ENCODE measurements at places on chromosomes 6 and 20. TPM values are rescaled to one million over a fixed set of nuclear protein-coding genes. Genes with fewer than 3 reads are reported as not detected.

IL20RA gene
- 0.12 TPM for total RNA-seq

PCSK2 gene
- not detected for total RNA-seq

CDH4 gene
- total RNA-seq: 0.70 TPM

DNAH8 gene
- not detected for total RNA-seq

BCKDHB gene
- 10.6 TPM for total RNA-seq

SCUBE3 gene
- total RNA-seq: 1.4 TPM

PRSS35 gene
- total RNA-seq: 1.9 TPM

SLC12A5 gene
- under 0.01 TPM for total RNA-seq

FRK gene
- total RNA-seq: 0.47 TPM

BCAS4 gene
- 22.5 TPM for total RNA-seq

GRIK2 gene
- 1.8 TPM for total RNA-seq

SAMD3 gene
- total RNA-seq: 19.0 TPM

FHL5 gene
- total RNA-seq: not detected

CAGE1 gene
- total RNA-seq: 0.08 TPM

PROKR2 gene
- total RNA-seq: not detected

L3MBTL3 gene
- total RNA-seq: 14.6 TPM

MYH7B gene
- total RNA-seq: 0.47 TPM

WASF1 gene
- total RNA-seq: 4.7 TPM

TREM1 gene
- not detected for total RNA-seq

RFX6 gene
- not detected for total RNA-seq

SIRPD gene
- not detected for total RNA-seq

NR2E1 gene
- not detected for total RNA-seq

ADGB gene
- total RNA-seq: not detected

MOXD1 gene
- total RNA-seq: 81.2 TPM

SPINT3 gene
- not detected for total RNA-seq

BLOC1S5 gene
- total RNA-seq: 14.8 TPM

PTPN1 gene
- 25.4 TPM for total RNA-seq

TBX18 gene
- total RNA-seq: 44.2 TPM

C20orf204 gene
- total RNA-seq: 0.23 TPM

GGTLC1 gene
- not detected for total RNA-seq

CLDN20 gene
- total RNA-seq: not detected

RHAG gene
- total RNA-seq: not detected

ECT2L gene
- not detected for total RNA-seq

KCNK16 gene
- total RNA-seq: not detected

SALL4 gene
- 0.15 TPM for total RNA-seq

ACSS1 gene
- total RNA-seq: 14.0 TPM

ZNF831 gene
- not detected for total RNA-seq

HLA-DQB1 gene
- total RNA-seq: not detected

LY6G6F gene
- not detected for total RNA-seq

FOXF2 gene
- total RNA-seq: 0.08 TPM

SNAP25 gene
- not detected for total RNA-seq

KIF25 gene
- not detected for total RNA-seq

MLN gene
- total RNA-seq: not detected

ENTPD6 gene
- 44.9 TPM for total RNA-seq

BFSP1 gene
- total RNA-seq: 2.5 TPM

PLN gene
- 6.5 TPM for total RNA-seq

All from smooth muscle cell of the coronary artery (primary cell).